Muscle of leg (tissue), 16 donors: ENCODE measurements at places on chromosomes 7 and 10.
A peak's percentile ranks its signal among the peaks of the same experiment; 100 is the strongest.

GRCh38 chr7:77699056-77699455, 2.8 kb downstream of the RSBN1L start:
- no peak overlapping the region for H3K4me3 ChIP-seq
- no peaks in the 10 kb centered on the region for H3K27me3 ChIP-seq
- no peaks in the 10 kb centered on the region for H3K36me3 ChIP-seq
- no peak overlapping the region for H3K27ac ChIP-seq

DNA sequence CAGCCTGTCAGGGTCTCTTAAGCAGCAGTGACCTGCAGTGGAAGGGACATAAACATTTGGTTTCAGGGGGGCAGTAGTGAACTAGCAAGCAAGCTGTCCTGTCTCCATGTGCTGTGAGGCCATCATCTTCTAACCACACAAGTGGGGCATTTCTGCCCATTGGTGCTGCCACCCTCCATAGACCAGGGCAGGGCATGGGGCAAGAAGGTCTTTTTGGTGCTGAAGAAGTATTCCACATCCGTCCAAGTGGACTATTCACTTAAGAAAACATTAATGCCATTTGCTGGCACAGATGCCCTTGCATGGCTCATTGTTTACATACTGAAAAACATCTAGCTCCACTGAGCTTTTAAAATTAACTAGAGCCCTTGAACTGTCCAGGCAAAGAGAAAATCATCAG, 35.8 kb downstream of the ALOX5 start:
- no peaks in the 10 kb centered on the region for H3K36me3 ChIP-seq
- DNase-seq, result no peak
- no peak overlapping the region for H3K4me3 ChIP-seq
- H3K4me1 ChIP-seq, result no peaks in the 10 kb centered on the region
- H3K27me3 ChIP-seq, result peaks cover 7% of the 10 kb centered on the region
- H3K27ac ChIP-seq, result no peak overlapping the region

- H3K27me3 ChIP-seq, result no peaks in the 10 kb centered on the region
- H3K4me1 ChIP-seq, result peaks cover 38% of the 10 kb centered on the region
- H3K4me3 ChIP-seq, result no peak overlapping the region
- DNase-seq, result peak; percentile 81
- no peaks in the 10 kb centered on the region for H3K36me3 ChIP-seq
Measured at GRCh38 chr7:1853431-1853985, 183.4 kb downstream of the ELFN1 start.

DNA sequence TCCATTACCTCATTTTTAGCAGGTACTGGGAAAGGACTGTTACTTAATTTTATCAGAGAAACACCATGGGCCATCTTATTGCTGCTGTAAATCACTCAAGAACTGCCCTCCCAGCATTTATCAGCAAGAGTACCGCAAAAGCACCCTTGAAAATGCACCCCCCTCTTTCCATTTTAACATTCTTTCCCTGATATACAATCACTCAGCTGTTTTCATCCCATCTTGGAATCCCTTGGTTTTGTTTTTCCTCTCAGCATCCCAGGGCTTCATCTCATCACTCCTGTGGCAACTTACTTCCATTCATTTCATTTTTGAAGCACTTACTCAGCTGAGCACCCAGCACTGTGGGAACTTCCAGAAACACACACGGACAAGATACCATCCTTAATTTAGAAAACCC, 36.5 kb downstream of the RAPGEF5 start:
- H3K36me3 ChIP-seq, result no peaks in the 10 kb centered on the region
- no peak overlapping the region for H3K27ac ChIP-seq
- no peak overlapping the region for H3K4me3 ChIP-seq
- DNase-seq, result no peak
- no peaks in the 10 kb centered on the region for H3K27me3 ChIP-seq
- peaks cover 2% of the 10 kb centered on the region for H3K4me1 ChIP-seq

DNA sequence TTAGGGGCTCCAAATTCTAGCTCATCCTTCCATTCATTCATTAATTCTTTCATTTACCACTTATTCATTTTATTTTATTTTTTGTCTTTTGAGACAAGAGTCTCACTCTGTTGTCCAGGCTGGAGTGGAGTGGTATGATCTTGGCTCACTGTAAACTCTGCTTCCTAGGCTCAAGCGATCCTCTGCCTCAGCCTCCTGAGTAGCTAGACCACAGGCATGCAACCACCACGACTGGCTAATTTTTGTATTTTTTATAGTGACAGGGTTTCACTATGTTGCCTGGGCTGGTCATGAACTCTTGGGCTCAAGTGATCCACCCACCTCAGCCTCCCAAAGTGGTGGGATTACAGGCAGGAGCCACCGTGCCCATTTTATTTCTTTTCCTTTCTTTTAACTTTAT, 31.6 kb downstream of the FGF8 start:
- no peak overlapping the region for H3K27ac ChIP-seq
- H3K4me1 ChIP-seq, result peaks cover 4% of the 10 kb centered on the region
- DNase-seq, result no peak
